ENCODE measurements at places on chromosomes 5 and 9. TPM values are rescaled to one million over a fixed set of nuclear protein-coding genes. Genes with fewer than 3 reads are reported as not detected.

Gene KIAA0825
- 1.5 TPM for total RNA-seq

DNA sequence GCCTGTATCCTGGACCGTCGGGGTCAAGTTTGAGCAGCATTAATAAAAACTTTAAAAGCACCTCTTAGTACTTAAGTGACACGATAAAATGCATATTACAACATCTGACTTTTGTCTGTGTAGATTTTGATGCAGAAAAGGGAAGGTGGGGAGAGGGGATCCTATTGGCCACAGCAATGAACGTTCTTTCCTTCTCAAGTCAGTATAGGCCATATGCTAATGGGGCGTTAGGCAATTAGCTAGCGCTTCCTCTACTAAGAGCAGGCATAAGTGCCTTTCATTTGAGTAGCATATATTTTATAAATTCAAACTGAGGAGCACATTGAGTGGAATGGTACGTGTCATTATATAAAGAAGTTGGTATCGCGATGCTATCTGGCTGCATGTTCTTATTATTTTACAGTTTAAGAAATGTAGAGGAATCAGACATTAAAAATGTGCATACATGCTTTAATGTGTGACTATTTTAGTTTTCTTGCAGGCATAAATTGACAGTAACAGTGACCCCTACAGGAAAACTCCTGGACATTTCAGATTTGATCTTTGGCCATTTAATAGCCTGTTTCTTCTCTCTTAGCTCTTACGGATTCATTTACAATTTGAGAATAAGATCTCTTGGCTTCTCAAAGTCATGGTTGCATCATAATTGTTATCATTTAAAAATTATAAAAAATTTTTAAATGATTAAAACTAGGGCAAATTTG, 1.1 kb upstream of the GNA14 start:
- DNase-seq = no peak

Gene HTR1A
- total RNA-seq = not detected

GRCh38 chr5:7589800-7590199, 193.9 kb downstream of the ADCY2 start:
- no peak for DNase-seq

DNA sequence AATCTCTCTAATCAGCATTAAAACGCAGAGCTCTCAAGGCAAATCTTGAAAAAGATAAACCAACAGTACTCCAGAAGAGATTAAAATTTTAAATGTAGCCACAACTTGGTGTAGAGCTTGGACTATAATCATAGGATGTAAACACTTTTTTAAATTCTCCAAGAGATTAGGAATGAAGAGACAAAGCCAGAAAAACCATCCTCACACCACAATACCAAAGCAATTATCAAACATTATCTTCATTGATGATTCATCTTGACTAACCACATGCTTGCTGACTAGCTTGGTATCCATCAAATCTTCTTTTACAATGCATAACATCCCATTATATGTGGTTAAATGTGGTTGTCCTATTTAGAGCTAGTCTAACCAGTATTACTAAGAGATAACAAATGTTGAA, 815.1 kb downstream of the TLE1 start:
- DNase-seq = no peak

- no peak for DNase-seq
Measured at GRCh38 chr9:99660191-99660636, 161.5 kb upstream of the NR4A3 start.

GRCh38 chr5:95284572-95285408, at the start of gene MCTP1:
Gene MCTP1 (minus strand): TSS chr5:95285094.
- no peak for DNase-seq

Gene ENTREP1
- total RNA-seq = 18.7 TPM

Gene SHC3
- 0.35 TPM for total RNA-seq

DNA sequence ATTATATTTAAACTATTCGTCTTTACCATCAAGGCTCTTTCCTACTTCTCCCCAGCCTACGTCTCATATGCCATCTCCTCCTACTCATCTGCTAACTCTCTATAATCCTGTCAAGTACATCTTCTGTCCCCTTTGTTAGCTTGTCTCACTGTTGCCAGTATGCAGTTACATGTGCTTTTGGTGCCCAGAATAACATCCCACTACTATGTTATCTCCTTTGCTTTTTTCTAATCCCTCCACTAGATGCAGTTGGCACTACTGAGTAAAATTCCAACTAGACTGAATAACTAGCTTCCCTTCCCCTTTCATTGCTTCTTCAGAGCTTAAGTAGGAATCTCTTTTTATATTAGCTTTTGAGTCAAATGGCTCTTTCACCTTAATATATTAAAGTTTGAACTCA, 3.0 kb upstream of the ARRDC3 start:
- no peak for DNase-seq

GRCh38 chr9:137359850-137360249, 57.8 kb upstream of the NRARP start:
- DNase-seq = no peak

DNA sequence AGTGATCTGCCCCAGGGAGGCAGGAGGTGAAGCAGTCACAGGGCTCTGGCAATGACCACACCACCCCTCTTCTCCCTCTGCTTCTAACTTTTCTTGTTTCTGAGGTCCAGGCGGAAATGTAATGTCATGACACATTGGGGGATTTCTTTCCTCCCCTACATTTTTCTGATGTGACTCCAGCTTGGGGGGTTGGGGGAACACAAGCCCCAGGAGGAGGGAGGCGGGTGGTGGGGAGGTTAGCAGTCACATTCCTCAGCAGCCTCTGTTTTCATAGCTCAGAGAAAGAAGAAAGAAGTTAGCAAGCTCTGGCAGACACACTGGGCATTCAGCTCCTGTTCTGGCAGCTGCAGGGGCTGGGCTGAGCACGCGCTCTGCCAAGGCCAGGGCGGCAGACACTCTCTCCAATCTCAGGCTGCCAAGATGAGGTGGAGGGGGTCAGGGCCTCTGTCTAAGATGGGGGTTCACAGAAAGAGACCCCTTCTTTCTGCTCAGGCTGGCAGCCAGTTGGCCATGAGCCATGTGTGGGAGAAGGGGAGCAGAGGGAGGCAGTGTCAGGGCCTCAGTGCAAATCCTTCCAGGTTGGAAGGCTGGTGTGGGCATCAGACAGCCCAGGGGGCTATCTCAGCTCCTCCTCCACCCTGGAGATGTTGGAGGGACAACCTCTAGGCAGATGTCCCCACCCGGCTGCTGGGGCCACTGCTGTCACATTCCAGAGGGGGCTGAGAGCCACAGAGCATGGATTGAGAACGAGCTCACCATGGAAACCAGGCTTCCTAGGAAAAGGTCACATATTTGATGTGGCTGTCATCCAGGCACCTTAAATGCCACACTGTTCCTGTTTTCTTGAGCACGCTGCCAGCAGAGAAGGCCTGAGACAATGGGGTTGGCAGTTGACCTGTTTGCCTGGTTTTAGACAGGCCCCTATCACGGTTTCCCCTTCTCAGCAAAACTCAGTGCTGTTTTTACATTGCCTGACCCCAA, 20.1 kb upstream of the PFDN1 start:
- peak; percentile 63 for DNase-seq

GRCh38 chr9:4309806-4310205, 9.9 kb upstream of the GLIS3 start:
- DNase-seq = no peak

Gene SLC26A2
- total RNA-seq = 2.9 TPM

DNA sequence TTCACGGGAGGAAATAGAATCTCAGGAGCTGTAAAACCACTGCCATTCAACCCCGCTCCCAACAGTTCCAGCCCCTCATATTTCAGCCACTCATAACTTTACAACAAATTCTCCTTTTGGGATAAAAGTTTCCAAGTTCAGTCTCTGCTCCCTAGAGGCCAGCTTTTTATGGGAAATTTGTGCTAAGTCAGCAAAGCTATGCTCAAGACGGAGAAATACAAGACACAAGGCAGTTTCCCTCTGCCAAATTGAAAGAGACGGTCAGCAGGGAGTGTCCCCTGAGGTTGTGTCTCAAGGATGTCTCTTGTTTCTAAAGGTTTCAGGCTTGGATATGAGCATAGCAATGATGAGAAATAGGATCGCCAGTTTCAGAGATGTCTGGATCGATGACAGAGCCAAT, 608.6 kb downstream of the CCDC171 start:
- DNase-seq = no peak

DNA sequence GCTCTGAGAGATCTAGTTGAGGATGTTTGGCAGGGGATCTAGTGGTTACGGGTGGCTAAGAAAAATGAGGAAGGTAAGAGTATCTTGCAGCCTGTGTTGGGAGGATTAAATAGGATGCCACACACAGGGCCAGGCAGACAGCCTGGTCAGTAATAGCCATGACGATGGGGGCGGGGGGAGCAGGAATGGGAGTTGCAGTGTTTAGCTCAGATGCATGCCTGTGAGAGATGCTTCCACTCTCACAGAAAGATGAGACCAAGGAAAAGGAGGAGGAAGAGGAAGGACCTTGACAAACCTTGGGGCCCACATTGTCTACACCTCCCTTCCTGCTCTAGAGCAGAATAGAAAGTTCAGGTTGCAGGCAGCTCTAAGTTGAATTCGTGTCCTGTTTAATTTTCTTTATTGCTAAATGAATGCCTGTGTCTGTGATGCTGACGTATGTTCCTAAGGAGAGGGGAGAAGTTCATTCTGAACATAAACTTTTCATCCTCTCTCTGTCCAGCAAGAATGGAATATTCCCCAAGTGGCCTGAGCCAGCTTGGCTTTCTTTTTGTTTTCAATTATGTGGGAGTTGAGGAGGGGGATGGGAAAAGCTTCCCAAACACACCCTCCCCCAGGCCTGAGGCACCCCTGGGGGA, 28.7 kb downstream of the TGFBI start:
- no peak for DNase-seq

DNA sequence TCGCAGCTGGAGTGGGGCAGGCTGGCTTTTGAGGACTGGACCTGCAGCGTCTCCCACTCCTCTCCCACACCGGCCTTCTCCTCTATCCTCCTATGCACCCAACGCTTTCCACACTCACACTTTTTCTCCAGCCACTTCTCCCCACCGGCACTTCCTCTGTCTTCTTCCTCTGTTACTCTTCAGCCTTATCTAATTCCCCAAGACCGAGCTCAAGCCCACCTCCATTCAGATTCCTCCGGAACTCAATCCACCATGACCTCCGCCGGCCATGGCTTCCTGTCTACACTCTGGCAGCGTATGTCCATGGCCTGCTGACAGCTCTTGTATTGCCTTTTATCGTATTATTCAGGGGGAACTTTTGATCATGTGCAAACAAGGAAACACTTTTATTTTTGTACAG, 545 bp upstream of the OR2V1 start:
- DNase-seq = no peak

- DNase-seq = no peak
Measured at GRCh38 chr9:13942695-13943094, 371.2 kb downstream of the NFIB start.

DNA sequence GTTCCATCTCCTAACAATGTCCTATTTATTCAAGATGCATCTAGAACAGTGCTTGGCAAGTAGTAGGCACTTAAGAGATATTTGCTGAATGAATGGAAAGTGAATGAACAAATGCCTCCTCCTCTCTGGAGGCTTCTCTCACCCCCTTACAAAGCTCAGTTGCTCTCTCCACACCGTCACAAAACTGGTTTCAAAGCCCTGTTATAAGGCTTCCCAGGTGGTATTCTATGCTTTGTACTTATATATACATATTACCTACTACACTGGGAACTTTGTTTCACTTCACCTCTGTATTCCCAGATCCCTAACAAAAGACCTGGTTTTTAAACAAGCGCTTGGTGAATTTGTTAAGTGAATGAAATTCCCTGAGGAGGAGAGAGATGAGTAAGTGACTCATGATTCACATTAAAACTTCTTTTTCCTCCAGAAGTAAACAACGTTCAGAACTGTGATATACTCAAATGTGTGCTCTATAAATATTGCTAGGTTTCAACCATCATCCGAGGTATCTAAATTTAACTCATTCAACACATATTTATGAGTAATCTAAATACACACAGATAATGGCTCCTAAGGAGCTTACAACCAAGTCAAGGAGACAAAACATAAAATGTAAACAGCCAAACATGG, 36.0 kb downstream of the DENND1A start:
- no peak for DNase-seq

DNA sequence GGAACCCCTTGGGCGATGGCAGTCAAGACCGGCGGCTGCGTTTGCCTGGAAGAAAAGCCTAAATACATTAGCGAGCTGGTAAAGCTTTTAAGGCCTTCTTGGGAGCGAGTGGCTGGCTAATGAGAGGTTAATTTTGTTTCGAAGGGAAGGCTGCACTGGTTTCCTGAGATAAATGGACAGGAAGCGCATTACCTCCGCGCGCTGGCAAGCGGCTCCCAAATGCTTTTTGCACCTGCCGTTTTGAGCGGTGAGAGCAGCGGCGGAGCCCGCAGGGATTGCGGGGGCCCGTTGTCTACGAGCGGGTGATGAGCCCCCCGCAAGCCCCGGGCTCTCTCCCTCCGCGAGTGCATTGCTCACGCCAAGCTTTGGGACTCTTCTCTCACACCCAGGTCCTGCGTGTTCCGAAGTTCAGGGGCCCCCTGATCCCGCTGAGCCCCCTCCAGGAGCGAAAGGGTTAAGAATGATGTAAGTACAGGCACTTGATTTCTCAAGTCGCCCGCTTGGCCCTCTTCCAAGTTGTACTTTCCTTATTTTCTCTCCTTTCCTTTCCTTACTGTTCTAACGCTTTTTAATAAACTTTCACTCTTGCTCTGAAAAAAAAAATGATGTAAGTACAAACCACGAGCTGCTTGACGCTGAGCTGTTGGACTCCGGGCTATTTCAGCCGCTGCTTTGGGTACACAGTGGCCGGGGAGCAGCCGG, 3.1 kb upstream of the RGMB start:
- peak; percentile 57 for DNase-seq

DNA sequence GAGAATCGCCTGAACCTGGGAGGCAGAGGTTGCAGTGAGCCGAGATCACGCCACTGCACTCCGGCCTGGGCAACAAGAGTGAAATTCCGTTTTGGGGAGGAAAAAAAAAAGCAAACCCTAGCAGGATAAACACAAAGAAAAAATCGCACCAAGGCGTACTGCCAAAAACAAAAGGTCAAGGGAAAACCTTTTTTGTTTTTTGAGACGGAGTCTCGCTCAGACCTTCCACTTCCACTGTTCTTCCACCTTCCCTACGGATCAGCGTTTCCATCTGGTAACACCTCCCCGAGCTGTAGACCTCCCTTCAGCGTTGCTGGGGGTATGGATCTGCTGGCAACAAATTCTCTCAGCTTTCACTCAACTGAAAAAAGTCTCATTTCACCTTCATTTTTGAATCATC, 20.1 kb upstream of the FCN2 start:
- DNase-seq = no peak

DNA sequence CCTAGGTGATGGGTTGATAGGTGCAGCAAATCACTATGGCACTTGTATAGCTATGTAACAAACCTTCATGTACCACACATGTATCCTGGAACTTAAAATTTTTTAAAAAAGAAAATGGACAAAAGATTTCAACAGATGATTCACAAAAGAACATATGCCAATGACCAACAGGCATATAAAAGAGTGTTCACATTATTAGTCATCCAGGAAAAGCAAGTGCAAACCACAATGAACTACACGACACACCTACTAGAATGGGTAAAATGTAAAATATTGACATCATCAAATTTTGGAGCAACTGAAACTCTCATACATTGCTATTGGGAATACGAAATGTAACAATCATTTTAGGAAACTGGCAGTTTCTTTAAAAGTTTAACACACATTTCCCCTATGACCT, 109.9 kb downstream of the YIPF5 start:
- no peak for DNase-seq

Gene ADAMTS6
- 0.78 TPM for total RNA-seq

- no peak for DNase-seq
Measured at GRCh38 chr9:129149442-129149841, 28.6 kb downstream of the IER5L start.

Gene GFRA3
- 0.94 TPM for total RNA-seq
